DND-41 (cell line): ENCODE measurements at places on chromosomes 11 and 22.
A peak's percentile ranks its signal among the peaks of the same experiment; 100 is the strongest.

- DNase-seq: peak; percentile 34
Measured at GRCh38 chr11:10770626-10771254, 19.7 kb downstream of the CTR9 start.

- peak; percentile 77 for DNase-seq
Measured at GRCh38 chr11:64339754-64340408, at the start of gene CCDC88B. Gene CCDC88B (plus strand): TSS chr11:64340204. CDS start chr11:64340267, 63 bp downstream.

- no peak for DNase-seq
Measured at GRCh38 chr11:78336877-78337553, 80.6 kb downstream of the GAB2 start.

GRCh38 chr11:19974886-19975285, 185.4 kb downstream of the DBX1 start:
- DNase-seq: no peak

GRCh38 chr11:61007383-61007955, 36.0 kb downstream of the CD6 start:
- DNase-seq: no peak

DNA sequence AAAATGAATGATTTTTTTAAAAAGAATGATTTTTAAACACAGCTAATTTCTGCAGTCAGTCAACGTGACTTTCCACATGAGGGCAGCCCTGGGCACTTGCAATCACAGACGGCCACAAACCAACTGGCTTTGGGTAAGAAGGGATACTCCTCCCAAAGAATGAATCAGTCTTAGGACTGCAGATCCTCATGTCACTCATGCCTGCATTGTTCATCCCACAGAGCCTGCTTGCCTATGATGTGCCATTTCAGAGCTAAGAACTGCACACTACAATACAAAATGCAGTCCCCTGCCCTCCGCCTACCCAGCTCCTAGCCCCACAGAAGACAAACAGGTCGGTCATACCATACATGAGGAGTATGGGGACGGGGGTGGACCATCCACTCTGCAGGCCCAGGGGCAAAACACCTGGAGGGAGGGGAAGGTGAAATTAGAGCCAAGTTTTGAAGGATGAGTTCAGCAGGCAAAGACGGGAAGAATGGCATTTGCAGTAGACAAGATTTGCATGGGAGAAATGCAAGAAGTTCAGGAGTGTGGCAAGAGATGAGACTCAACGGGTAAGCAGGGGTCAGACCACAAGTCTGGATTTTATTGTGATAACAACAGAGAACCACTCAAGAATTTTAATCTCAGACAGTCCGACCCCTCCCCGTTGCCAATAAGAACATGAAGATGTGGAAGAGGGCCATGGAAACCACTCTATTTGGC, 24.7 kb downstream of the PACSIN2 start:
- no peak for DNase-seq

DNA sequence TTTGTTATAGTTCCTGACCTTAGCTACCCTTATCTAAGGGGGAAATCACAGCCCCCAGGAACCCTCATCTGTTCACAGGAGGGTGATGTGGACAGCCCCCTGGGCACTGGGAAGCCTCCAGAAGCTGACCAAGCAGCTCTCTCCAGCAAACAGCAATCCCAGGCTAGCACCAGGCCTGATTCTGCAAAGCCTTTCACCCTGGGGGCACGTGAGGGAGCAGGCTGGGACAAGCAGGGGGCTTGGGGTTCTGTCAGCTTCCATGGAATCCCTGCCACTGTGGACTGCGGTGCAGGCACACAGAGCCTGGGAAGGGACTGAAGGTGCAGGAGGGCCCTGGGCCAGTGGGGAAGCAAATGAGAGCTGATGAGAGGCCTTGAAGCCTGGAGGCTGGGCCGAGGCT, 2.1 kb downstream of the PGAP2 start:
- no peak for DNase-seq

DNA sequence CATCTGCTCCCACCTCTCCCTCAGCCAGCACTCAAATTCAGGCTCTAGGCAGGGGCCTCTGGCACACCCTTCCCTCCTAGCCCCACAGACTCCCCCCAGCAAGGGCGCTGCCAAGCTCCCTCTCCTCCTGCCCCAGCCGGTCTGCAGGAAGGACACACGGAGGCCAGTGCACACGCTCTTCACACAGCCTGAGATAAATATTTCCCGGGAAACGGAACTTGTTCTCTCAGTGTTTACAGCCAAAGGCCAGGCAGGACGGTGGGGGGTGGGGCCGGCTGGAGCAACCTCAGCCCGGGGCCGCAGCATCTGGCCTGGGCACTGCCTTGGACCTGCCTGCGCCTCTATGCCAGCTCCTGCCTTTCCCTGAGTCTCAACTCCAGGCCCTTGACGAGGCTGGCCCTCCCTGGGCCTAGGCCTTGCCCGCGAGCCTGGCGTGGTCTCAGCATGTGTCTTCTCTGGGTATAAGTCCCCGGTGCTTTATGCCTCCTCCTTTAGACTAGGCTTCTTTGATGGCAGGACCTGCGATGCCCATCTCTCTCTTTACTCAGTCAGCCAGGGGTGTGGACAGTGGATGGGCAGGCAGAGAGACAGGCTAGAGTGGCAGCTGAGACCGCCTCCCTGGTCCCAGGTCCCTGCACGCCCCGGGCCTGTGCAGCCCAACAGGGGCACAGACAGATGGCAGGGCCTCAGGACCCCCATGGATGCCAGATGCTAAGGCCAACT, 48.4 kb downstream of the PDE2A start:
- no peak for DNase-seq

- DNase-seq: no peak
Measured at GRCh38 chr22:39773503-39773902, 120.1 kb downstream of the ENTHD1 start.

DNA sequence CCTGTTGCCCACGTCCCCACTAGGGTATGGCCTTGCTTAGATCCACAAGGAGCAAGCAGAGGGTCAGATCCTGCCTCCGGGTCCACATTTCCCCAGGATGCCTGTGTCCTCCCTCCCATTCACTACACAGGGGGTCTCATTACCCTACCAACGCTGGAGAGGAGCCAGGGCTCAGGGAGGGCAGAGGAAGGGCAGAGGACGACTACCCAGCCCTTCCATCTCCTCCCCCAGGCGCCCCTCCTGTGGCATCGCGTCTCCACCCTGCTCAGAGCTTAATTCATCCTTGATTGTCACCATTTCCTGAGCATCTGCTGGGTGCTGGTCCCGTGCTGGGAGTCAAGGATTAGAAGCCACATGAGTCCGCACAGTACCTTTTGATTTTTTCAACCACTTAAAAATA, 5.0 kb downstream of the NFAM1 start:
- DNase-seq: no peak

DNA sequence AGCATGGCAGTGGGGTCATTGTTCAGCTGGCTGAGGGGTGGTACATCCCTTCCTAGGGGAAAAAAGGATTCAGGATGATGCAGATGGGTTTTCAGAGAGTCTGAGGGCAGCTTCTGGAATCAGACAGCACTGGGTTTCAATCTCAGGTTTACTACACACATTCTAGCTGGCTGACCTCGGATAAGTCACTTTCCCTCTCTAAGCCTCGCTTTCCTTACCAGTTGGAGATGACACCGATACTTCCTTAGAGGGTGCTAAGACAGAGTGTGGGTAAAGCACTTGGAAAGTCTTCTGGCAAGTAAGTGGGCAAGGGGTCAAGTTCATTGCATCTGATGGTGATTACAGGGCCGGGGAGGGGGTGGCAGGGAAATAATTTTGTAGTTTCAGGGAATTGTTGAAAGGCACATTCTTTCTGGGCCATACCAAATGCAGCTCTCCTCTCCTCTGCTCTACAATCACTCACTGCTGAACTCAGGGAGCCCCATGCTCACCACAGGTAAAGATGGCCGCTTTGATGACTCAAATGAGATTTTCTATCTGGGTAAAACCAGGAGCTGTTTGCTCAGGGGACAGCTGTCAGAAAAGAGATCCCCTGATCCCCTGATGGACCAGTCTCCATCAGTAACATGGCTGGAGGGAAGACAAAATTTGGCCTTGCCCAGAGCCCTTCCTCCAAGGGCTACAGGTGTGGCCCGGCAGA, 6.5 kb upstream of the MIAT start:
- no peak for DNase-seq

GRCh38 chr22:36541831-36542411, 13.0 kb upstream of the EIF3D start:
- DNase-seq: no peak

- DNase-seq: no peak
Measured at GRCh38 chr11:29166306-29166705, 850.5 kb downstream of the KCNA4 start.
